ENCODE measurements at places on chromosomes 11 and 22.

- no peak for DNase-seq
These were observed 11.6 kb downstream of the TOP3B start for GRCh38 chr22:21970800-21971617.

GRCh38 chr11:111347002-111347722, 31.9 kb downstream of the POU2AF1 start:
- DNase-seq = no peak

DNA sequence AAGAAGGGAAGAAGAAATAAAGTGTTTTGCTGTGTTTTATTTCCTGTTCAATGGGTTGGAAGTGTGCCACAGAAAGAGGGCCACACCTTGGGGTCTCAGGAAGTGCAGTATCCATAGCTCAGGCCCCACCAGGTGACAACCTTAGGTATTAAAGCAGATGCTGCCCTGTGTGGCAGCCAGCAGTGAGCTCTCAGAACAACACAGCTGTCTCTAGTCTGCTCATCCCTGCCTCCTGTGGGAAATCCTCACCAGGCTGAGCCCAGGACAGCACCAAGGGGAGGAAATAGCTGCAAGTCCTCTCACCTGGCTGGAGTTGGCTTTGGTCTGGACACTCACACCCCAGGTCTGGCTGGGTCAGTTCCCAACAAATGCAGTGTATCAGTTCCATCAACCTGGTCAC, 25.1 kb downstream of the ARL14EP start:
- no peak for DNase-seq

- no peak for DNase-seq
These were observed 7.6 kb downstream of the KCNJ5 start for GRCh38 chr11:128898580-128899344.

DNA sequence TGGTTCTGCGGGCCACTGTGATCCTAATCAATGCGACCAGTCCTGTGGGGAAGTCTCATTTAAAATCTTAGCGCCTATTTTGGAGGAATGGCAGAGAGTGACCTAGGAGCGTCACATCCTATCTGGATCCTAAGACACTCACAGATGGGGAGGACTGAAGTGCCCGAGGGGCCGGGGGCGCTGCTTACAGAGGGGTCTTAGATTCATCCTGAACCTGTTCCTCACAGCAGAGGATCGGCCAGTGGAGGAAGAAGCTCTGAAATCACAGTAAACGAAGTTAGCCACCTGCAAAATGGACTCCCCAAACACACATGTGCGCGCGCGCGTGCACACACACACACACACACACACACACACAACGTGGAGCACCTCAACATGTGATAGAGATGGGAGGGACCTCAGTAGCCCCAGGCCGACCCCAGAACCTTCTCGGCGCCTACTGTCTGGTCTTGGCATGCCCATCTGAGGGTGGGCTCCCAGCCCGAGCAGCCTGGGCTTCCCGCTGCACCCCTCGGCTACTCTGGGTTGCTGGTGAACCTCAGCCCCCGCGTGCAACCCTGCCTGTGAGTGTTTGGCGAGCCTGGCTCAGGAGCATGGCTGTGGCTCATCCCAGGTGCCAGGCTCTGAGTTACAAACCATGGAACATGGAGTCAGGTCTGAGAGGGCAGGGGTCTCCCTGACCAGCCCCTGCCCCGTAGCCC, 613.3 kb downstream of the TBC1D22A start:
- DNase-seq = no peak

GRCh38 chr22:32409977-32410376, 2.1 kb downstream of the RTCB start:
- no peak for DNase-seq

All from activated CD4-positive, alpha-beta T cell treated with anti-CD3 and anti-CD28 coated beads, Interleukin-2, Interleukin-4, amounts not matched to agents 100 ng/mL and 50 ng/mL, durations not matched to agents 16 hours and 8 hours (primary cell).